ENCODE measurements at places on chromosomes 4 and X.

- no peak for DNase-seq
Observed at GRCh38 chrX:101171883-101172400, 47.6 kb upstream of the DRP2 start.

DNA sequence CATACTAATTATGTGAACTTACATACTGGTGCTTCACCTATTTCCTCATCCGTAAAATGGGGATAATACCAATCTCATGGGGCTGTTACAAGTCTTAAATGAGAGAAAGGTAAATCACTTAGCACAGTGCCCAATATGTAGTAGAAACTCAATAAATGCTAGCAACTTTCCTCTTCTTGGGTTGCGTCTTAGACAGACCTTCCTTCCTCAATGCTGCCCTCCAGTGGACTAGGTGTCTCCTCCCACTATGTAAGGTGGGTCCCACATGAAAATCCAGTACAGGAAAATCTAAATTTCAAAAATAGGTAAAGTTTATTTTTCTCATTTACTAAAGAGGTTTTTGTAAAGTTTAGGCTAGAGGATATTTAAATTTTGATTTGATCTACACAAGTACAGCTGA, 20.6 kb downstream of the ZDHHC9 start:
- peak; percentile 3 for DNase-seq

DNA sequence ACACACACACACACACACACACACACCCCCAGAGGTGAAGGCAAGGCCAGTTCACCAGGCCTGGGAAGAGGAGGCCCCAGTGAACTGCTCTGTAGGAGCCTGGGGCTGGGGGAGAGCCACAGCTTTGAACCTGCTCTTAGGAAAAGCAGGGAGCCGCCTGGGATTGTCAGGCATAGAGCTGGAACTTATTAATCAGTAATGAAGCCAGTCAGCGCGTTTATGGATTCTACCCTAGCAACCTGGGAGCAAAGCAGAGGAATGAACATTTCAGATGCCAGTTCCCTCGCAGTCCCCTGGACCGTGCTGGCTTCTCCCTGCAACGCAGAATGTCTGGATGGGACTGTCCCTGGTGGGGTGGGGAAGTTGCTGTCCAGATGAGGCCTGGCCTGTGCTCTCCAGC, 45.3 kb upstream of the DDX3X start:
- DNase-seq: no peak

GRCh38 chr4:168711197-168712140, 214.6 kb downstream of the PALLD start:
- DNase-seq: no peak

DNA sequence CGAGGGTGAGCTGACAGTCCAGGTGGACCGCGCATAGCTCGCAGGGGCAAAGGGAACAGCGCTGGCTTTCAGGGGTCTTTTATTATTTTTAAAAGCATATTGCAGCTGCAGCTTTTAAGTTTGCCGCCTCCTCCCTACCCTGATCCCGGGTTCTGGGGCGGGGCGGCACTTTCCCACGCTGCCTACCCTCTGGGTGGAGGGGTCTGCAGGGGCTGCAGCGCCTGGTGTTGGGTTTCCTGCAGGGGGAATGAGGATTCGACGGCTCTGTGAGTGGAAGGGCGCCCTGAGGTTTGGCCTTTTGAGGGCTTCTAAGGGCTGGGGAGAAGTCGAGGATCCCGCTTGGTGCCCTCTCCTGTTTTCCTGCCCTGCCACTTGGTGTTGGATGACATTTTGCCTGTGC, 80.7 kb upstream of the SCML1 start:
- DNase-seq: no peak

GRCh38 chr4:24330172-24330571, 254.2 kb downstream of the DHX15 start:
- no peak for DNase-seq

DNA sequence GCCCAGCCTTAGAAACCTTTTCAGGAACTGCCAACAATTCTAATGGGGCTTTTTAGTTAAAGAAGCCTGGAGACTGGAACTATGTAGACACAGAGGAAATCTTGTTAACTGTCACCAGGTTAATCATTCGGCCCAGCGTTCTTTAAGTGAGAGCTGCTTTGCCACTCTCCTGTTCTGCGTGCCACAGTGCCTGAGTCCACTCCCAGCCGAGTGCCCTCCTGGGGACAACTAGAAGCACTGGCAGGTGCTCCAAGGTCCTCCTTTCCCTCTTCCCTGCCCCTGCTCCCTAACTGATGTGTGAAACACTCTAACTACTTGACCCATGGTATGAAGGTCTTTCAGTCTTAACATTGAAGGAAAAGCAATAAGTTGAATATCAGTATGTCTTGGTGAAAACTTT, 151.2 kb upstream of the TLL1 start:
- no peak for DNase-seq

DNA sequence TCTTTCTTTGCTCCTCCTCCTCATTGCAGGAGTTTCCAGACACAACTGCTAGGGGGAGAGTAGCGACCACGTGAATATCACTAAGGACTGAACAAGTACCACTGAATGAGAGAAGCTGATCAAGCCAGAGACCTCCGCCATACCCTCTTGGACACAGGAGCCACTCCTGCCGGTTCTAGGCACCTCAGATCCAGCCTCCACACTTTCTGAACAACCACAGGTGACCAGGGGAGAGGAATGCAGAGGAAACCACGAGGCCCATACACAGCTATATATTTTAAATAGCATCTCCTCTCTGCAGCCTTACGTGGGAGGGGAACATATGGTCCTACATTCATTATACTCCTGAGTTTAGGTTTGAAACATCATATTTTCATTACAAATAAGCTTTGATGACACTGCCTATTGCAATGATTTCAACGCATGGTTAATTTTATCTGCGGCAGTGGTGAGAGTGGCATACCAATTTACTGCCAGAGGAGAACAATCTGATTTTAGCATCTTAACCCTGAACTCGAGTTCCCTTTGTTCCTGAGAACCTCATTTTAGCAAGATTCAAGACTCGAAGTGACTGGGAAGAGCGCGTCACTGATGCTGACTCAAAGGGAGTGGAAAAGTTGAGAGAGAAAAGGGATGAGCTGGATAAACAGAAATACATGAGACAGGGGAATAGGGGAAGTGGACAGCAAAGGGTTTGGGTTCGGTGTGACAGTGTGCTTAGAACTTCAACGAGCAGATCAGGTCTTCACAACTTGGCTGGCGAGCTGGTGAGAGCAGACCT, 231.7 kb upstream of the PPARGC1A start:
- DNase-seq: no peak

- DNase-seq: no peak
Observed at GRCh38 chrX:118720058-118720707, 7.2 kb upstream of the IL13RA1 start.

- DNase-seq: no peak
Observed at GRCh38 chr4:3417448-3417847, 24.3 kb upstream of the HGFAC start.

DNA sequence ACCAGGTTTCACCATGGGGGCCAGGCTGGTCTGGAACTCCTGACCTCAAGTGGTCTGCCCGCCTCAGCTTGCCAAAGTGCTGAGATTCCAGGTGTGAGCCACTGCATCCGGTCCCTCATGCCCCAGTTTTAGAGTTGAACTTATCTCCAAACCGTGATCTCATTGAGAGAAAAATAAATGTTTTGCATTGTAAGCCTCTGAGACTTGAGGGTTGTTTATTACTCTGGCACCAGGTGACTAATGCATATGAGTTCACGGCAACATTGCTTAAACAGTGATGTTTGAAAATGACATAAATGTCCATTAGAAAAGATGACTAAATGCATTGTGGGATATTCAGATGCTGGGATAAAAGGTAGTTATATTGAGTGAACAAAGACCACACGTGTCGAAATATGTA, 22.9 kb upstream of the FAT1 start:
- DNase-seq: no peak

DNA sequence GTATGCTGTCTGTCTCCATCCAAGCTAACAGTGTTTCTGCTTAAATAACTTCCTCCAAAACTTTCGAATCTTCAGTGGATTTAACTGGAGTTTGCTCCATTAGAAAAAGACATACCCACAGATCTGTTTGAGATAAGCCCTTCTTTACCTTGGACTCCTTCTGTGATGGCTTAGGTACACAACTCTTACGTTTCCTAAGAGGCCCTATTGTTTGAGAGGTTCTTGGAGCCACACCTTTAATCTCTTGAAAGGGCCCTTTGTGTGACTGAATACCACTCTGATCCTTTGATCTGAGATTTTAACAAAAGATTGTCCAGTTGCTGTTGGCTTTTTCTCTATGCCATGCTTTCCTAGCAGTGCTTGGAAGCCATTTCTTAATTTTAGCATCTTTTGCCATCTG, 92.5 kb downstream of the AKAP4 start:
- no peak for DNase-seq

GRCh38 chr4:68132342-68132741, 2.7 kb upstream of the TMPRSS11F start:
- no peak for DNase-seq

DNA sequence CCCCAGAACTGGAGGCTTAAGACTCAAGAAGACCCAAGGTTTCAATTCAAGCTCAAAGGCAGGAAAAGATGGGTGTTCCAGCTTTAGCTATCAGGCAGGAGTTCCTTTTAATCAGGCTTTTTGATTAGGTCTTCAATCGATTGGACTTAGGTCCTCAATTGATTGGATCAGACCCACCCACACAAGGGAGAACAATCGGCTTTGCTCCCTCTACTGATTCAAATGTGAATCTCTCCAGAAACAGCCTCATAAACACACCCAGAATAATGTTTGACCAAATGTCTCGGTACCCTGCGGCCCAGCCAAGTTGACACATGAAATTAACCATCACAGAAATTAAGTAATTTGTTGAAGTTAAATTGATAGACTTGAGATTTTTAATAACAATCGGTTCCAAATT, 917.1 kb upstream of the FTHL17 start:
- no peak for DNase-seq

DNA sequence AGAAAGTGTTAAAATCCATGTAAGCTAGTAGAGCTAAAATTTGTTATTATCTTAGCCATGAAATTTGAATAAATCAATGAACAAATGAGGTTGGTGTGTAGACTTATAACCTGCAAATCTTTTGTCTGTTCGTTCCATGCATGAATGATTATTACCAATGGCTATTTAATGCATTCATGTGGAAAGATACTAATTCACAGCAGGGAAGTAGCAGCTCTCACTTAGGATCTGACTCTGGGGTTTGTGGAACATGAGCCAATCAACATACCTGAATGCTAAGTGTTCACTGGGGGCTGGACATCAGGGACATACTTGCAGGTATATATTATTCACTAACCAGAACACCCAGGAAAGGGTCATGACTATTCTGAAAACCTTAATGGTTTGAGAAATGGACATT, 444.1 kb downstream of the STIM2 start:
- no peak for DNase-seq

GRCh38 chr4:138579146-138579545, 337.0 kb upstream of the SLC7A11 start:
- no peak for DNase-seq

DNA sequence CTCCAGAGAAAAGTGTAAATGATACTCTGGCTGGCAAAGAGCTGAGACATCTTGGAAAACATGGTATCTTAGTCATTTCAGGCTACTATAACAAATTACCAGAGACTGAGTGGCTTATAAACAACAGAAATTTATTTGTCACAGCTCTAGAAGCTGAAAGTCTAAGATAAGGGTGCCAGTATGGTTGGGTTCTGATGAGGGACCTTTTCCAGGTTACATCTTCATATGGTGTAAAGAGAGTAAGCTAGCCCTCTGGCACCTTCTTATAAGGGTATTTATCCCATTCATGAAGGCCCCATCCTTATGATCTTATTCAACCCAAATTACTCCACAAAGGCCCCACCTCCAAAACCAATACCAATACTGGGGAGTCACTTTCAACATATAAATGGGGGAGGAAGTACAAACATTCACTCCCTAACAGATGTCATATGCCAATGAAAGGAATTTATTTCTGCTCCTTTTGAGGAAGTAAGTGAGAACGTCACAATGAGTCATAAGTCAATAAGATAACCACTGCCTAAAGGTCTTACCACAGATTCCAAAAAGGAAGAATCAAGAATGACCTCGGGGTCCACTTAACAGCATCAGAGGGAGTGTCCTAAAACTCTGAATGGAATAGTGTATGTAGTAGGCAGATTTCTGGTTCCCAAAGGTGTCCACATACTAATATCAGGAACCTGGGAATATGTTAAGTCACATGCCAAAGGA, 246.6 kb downstream of the OPHN1 start:
- no peak for DNase-seq

- DNase-seq: no peak
Observed at GRCh38 chr4:26815706-26816105, 44.9 kb upstream of the STIM2 start.

- no peak for DNase-seq
Observed at GRCh38 chr4:122705009-122705408, 27.5 kb upstream of the BBS12 start.

GRCh38 chrX:47878198-47878597, 41.5 kb downstream of the ZNF81 start:
- no peak for DNase-seq

DNA sequence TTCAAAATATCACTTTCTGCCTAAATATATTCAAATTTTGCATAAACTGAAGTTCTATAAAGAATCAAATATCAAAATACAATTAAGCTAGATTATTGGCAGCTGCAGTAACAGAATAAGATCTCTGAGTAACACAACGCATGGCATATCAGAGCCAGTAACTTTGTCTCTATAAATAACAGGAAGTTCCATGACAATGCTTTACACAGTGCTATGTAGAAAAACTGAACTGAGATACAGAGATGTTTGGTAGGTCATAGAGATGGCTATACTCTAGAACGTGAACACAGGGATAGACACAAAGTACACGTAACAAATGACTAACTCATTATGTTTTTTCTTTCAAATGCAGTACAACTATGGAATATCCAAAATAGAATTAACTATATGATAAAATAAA, 18.2 kb downstream of the UBE2D3 start:
- DNase-seq: no peak
